Psoas muscle (tissue), 8 donors: ENCODE measurements at places on chromosomes 6 and 20. TPM values are rescaled to one million over a fixed set of nuclear protein-coding genes. Genes with fewer than 3 reads are reported as not detected.

DNA sequence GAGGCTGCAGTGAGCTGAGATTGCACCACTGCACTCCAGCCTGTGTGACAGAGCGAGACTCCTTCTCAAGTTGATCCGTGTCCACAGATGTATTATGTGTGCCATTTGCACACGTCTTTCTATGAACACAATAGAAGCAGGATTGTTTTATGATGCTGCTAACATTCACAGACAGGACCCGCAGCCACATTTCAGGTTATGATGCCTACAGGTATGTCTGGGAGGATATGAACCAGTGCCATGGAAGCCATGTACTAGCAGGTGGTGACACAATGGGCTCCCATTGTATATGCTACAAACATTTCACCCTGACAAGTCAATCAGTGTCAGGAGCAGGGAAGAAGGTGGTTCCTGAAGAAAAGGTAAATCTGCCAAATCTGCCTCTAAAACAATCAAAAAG lies 4.3 kb downstream of the TRAM2 start:
- no peak for DNase-seq

DNA sequence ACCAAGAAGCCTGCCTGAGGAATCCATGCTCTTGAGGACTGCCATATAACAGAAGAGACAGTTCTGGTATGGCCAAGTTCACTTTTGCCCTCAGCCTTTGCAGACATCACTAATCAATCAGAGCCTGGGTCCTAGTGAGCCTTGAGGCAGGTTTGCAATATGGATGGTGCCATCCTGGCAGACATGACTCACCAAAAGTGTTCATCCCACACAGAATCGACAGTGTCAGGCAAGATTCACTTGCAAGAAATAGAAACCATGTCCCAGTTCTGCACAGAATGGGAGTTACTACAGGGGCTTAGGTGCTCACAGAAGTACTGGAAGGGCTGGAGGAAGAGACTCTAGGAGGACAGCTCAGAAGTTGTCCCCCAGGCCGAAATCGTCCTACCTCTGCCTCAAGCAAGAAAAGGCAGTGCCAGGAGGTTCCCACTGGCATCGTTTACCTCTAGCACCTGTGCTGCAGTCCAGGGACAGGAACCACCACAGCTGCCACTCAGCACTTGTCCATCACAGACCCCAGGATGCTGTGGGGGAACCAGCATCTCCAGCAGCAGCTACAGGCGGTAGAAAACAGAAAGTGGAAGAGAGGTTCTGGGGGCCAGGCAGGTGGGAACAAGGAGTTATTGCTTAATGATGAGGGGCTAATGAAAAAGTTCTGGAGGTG lies 42.6 kb upstream of the PHACTR3 start:
- DNase-seq = no peak

DNA sequence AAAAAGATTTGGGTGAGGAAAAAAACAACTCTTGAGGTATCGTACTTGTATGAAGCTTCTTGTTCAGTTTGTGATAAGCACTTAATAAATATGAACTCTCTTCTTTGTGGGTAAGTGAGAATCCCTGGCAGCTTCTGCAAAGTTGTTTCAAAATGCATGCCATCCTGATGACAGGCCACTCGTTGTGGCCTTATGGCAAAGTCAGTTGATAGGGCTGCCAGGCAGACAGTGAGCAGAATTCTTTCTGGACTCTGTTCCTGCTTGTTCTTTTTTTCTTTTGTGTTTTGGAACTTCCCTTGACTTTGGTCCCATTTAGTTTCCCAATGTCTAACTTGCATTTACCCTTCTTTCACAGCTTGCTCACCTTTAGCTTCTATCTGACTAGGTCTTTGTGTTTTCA lies 983.5 kb upstream of the FLRT3 start:
- DNase-seq = no peak

GRCh38 chr20:61477451-61477861 lies 225.4 kb downstream of the CDH4 start:
- no peak for DNase-seq

OR2J2 gene
- polyA plus RNA-seq = not detected

BTN3A1 gene
- polyA plus RNA-seq = 3.3 TPM
